ENCODE measurements at places on chromosomes 16 and 17.
A peak's percentile ranks its signal among the peaks of the same experiment; 100 is the strongest.

GRCh38 chr17:42241871-42242270, 34.3 kb downstream of the STAT5B start:
- DNase-seq, result no peak

DNA sequence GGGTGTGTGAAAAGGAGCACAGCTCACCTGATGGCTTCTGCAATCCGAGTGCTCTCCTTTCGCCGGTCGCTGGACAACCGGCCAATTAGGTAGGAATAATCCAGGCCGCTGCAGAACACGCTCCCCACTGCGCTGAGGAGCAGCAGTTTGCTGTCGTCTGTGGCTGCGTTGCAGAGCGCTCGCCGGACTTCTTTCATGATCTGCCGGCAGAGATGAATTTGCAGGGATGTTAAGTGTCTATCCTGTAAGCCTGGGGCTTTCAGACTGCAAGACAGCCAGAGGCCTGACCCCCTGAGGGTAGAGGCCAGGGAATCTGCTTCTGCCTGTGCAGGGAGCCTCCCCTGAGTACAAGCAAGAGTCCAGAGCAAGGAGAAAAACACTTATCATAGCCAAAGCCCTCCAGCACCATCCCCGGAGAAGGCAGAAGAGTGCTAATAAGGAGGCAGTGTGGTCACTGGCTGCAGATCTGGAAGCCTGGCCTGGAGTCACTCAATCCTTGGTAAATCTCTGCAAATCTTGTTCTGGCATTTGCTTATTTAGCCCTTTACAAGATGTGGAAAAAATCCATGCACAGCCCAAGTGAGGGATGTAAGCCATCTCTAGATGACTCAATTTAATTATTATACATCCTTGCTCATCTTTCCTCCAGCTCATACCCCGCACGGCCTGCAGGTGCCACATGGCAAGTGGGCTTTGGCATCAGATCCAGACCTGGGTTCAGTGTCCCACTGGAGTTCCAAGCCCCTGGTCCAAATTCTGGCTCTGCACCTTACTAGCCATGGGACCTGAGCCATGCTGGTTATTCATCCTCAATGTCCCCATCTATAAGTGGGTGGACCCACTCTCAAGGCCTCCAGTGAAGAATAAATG, 80.2 kb downstream of the DYNLRB2 start:
- DNase-seq, result no peak

- no peak for DNase-seq
Measured at GRCh38 chr16:78705694-78706093, 606.2 kb downstream of the WWOX start.

GRCh38 chr16:87864331-87864989, 4.8 kb downstream of the SLC7A5 start:
- no peak for DNase-seq

DNA sequence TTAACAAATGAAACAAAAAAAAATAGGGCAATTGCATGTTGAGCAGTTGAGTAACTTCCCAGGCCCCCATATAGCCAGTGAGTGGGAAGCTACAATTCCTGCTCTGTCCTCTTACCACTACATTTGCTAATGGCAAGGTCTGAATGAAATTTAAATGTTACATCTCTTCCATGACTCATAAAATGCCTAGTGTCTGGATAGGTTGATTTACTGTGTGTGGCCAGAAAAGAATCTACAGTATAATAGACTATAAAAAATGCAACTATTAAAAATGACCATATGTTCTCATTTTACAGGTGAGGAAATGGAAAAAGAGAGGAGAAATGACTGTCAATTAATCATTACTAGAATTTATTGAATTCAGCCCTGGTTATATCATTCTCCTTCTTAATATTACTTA, 1199.3 kb downstream of the CDH11 start:
- no peak for DNase-seq

- no peak for DNase-seq
Measured at GRCh38 chr17:62827746-62828485, 19.8 kb upstream of the MARCHF10 start.

GRCh38 chr16:17237350-17237944, 233.3 kb downstream of the XYLT1 start:
- no peak for DNase-seq

- peak; percentile 31 for DNase-seq
Measured at GRCh38 chr16:69188236-69188549, 1.2 kb downstream of the SNTB2 start.

GRCh38 chr17:1957037-1957436, 68.1 kb downstream of the RTN4RL1 start:
- no peak for DNase-seq

DNA sequence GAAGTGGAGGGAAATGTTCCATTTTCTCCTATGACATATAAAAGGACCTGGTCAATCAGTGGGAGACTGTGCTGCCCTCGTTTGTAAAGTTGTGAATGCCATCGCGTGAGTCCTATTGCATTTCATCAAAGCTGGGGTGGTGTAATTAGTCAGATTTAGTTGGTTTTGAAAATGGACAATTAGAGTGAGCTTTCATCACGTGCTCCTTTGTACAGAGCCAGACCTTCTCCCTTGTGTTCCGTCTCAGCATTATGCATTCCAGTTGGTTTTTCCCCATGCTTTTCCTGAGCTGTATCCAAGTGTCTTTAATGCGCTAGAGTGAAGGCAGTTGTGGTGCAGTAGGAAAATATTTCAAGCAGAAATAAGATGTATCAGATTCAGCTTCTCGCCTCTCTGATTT, 10.4 kb downstream of the SEC14L1 start:
- DNase-seq, result no peak

DNA sequence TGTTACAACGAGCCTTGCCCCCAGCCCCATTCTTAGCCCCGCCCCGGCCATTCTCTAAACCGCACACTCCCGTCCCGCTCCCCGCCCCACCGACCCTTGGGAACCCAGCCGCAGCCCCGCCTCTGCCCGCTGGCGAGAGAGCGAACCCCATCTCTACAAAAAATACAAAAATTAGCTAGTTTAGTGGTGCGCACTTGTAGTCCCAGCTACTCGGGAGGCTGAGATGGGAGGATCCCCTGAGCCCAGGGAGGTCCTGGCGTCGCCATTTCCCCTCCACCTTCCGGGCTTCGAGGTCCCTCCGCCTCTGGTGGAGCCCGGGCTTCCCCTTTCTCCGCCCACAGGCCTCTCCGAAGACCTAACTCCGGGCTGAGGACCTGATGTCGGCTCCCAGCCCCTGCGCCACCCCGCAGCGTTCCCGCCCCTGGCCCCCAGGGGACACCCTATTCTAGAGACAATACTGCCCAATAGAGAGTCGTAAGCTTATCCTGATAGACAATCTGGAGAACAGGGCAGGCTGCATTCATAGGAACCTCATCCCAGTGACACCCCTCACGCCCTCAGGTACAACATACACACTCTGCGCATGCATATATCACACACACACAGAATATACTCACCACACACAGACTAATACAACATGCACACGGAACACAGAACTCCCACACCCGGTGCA, 480 bp upstream of the PROCA1 start:
- DNase-seq, result peak; percentile 81

DNA sequence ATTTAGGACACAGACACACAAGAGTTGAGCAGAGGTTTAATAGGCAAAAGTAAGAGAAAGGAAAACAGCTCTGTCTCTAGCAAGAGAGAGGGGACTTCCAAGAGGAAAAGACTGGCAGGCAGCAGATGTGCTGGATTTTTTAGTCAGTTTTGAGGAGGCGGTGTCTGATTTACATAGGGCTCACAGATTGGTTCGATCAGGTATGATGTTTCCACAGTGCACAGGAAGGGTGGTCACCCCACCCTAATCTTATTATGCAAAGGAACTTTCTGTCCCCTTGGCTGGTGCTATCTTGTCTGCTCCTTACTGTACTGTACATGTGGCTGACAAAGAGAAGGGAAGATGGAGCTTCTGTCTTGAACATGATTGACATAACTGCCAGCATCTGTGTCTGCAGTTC, 25.3 kb downstream of the BFAR start:
- DNase-seq, result peak; percentile 21

DNA sequence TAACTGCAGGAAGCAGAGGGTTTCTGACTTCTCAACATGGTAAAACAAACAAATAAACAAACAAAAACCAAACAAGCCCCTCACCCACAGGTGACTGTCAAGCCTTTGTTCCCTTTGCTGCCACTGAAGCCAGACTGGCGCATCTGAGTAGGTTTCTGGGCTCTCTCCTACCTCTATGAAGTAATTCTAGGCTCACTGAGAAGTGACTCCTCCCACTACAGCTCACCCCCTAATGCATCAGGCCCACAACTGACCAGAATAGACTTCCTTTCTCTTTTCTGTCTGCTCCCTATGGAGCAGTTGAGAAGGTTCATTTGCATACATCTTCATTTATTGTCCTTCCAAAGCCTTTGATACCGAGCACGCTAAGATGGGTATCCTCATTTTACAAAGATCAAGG, 77.0 kb upstream of the CCL2 start:
- no peak for DNase-seq

DNA sequence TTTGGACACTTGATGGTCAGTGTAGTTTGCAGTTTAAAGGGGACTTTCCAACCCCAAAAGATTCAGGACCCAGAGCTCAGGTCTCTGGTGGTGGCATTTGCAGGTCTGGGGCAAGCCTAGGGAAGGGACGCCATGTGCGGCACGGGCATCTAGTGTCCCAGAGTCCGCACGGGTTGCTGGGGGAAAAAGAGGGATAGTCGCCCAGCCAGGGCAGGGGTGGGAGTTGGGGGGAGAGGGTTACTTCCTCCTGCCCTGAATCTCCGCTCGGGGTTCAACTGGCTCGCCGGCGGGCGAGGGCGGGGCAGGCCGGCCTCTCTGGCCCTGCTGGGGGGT, 239 bp upstream of the CA7 start:
- DNase-seq, result no peak

GRCh38 chr17:50026837-50027171, 29.1 kb upstream of the ITGA3 start:
- DNase-seq, result peak; percentile 82

DNA sequence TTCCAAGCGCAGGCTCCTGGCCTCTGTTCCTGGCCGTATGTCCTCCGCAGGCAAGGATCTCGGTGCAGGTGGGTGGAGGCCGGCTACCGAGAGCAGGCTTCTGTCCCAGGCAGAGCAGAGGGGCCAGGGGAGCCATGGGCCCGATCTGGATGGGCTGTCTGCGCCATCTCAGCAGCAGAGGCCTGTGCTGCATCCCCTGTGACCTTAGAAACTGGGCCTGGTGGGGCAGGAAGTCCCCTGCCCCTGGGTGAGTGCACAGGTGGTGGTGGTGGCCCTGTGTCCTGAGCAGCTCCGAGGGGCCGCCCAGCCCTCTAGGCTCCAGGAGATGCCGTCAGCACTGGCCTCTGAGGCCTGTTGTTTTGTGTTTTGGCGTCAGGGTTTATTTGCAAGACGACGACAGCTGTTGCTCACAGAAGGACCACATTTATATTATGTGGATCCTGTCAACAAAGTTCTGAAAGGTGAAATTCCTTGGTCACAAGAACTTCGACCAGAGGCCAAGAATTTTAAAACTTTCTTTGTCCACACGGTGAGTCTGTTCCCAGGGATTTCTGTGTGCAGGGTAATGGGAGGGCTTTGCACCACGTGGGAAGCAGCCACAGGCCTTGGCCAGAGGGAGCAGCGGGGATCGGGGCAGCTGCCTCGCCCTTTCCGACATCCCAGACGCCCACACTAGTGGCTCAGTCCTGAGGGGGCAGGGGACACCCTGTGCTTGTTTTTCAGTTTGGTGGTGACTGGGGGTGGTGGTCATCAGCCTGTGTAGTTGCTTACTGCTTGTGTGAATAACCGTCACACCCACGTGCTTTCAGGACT, 59.1 kb downstream of the PDPK1 start:
- DNase-seq, result no peak

GRCh38 chr16:78105517-78105916, 6.1 kb downstream of the WWOX start:
- no peak for DNase-seq

DNA sequence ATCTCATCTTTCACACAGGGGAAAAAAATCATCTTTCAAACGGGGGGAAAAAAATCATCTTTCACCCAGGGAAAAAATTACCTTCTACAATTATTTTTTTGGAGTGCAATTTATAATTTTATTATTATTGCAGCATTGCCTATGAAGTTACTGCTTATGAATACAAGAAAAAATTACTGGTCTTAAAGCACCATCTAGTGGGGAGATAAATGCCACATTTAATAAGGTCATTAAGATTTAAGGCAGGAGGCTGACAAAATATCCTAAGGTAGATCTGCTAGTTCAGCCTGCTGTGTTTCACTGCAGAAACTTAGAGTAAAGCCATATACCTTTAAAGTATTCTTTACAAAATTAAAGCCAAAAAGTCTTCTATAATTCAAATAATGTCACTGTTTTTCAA, 13.7 kb downstream of the SHCBP1 start:
- no peak for DNase-seq

- no peak for DNase-seq
Measured at GRCh38 chr16:30018731-30019158, 4.3 kb upstream of the C16orf92 start.

DNA sequence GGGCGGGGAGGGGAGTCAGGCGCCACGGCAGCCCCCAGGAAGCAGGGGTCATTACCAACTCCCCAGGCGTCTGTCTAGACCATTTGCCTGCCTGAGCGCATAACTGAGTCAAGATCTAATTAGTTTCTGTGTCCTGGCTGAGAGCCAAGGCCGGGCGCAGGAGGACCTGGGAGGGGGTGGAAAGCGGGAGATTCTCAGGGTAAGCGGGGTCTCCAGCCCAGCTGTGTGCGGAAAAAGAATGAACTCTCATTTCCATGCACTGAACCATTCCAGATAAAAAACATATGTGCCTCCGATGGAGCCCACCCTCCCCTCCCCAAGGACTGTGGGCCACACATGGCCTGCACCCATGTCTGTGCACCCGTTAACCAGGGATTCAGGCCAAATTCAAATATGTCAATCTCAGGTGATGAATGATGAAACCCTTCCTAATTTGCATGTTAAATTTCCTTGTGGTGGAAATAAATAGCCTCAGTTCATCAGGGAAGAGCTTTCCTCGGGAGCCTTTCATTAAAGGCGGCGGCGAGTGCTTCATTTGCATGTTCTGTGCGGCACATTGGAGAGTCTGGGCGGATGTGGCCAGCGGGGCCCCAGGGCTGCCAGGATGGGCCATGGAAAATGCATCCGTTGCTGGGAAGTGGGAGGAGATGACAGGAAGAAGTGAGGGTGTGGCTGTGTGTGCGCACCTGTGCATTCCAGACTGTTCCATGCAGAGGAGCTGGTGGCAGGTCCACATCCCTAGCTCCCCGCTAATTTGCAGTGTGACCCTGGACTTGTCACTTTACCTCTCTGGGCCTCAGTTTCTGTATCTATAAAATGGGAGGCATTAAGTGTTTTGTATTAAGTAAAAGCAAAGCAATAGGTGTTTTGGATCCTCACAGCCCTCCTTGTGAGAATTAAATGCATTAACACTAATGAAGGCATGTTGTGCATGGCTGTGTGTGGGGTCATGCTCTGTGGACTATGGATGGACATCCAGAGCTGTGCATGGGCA, 151.1 kb downstream of the SDK2 start:
- no peak for DNase-seq

- DNase-seq, result no peak
Measured at GRCh38 chr16:89350701-89351380, 133.3 kb downstream of the ZNF778 start.

DNA sequence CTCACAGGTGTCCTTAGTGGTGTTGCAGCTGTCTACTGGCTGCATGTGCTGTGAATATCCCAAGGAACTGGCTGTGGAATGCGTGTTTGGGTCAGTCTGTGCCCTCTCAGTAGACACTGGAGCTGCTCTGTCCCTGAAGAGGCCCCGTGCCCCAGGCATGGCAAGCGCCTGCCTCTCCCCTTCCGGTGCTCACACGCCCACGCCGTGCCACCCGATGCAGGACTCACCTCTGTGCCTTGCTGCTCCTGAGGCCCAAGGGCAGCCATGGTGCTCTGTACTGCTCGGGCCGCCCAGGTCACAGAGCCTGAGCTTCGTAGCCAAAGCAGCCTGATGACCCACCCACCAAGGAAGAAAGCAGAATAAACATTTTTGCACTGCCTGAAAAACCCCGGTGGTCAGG, 10.0 kb downstream of the RGS11 start:
- no peak for DNase-seq

Measured in activated naive CD4-positive, alpha-beta T cell treated with anti-CD3 and anti-CD28 coated beads, Interleukin-2, amount 10 ng/mL, durations not matched to agents 7 days and 5 days (primary cell).